Esophagus mucosa (tissue), 1 donor: ENCODE measurements at places on chromosomes 11 and 22. TPM values are rescaled to one million over a fixed set of nuclear protein-coding genes. Genes with fewer than 3 reads are reported as not detected.
A peak's percentile ranks its signal among the peaks of the same experiment; 100 is the strongest.

GRCh38 chr11:79237091-79237490 lies 203.7 kb downstream of the TENM4 start:
- ATAC-seq: peak; percentile 87

GRCh38 chr11:60318726-60319125 lies 8.3 kb upstream of the MS4A6E start:
- ATAC-seq: no peak

DNA sequence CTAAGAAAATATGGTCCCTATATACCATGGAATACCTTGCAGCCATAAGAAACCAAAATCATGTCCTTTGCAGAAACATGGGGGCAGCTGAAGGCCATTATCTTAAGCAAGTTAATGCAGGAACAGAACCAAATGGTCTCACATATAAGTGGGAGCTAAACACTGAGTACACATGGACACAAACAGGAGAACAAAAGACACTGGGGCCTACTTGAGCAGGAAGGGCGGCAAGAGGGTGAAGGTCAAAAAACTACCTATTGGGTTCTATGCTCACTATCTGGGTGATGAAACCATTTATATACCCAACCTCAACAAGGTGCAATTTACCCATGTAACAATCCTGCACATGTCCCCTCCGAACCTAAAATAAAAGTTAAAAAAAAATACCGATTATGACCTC lies 22.5 kb downstream of the GAS2 start:
- ATAC-seq: no peak

OR52K2 gene
- total RNA-seq: not detected

SMC1B gene
- total RNA-seq: not detected

C11orf21 gene
- 0.08 TPM for total RNA-seq
